COR-L47 (cell line): ENCODE measurements at places on chromosomes 16 and 17.

DNA sequence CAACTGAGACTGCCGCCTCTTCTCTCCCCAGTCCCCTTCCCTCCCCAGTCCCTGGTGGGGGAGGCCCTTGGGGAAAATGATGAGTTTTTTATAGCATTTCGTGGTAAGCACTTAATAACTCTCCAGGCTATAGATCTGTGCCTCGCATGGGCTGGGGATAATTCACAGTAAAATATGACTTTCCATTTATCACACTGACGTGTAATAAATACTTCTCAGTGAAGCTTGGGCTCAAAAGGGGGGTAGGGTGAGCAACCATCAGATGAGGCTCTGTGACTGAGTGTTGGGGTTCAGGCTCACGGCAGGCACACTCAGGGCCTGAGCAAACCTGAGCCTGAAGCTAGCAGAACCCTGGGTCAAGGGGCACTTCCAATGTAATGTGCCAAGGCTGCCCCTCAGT, 101.6 kb downstream of the CCT6B start:
- no peak for DNase-seq

GRCh38 chr16:50209546-50210265, 56.6 kb downstream of the TENT4B start:
- DNase-seq, result no peak

- DNase-seq, result peak; percentile 35
Observed at GRCh38 chr17:7329997-7330637, 982 bp upstream of the NEURL4 start.

DNA sequence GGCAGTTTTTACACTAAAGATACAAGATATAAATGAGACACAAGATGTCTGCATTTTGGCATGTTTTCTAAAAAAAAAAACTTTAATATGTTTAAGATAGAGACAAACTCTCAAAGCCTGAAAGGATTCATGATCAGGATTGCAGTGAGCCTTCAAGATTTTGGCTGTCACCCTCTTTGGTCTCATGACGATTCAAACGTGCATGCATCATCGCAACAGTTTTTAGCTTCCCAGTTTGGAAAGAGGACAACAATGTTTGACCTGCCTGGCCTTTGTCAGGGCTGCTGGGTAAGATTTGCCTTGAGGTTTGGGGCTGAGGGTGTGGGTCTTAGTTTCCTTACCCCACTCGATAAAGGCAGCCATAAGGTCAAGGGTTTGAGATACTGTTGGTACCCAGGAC, 134.1 kb downstream of the RGS9 start:
- DNase-seq, result no peak

DNA sequence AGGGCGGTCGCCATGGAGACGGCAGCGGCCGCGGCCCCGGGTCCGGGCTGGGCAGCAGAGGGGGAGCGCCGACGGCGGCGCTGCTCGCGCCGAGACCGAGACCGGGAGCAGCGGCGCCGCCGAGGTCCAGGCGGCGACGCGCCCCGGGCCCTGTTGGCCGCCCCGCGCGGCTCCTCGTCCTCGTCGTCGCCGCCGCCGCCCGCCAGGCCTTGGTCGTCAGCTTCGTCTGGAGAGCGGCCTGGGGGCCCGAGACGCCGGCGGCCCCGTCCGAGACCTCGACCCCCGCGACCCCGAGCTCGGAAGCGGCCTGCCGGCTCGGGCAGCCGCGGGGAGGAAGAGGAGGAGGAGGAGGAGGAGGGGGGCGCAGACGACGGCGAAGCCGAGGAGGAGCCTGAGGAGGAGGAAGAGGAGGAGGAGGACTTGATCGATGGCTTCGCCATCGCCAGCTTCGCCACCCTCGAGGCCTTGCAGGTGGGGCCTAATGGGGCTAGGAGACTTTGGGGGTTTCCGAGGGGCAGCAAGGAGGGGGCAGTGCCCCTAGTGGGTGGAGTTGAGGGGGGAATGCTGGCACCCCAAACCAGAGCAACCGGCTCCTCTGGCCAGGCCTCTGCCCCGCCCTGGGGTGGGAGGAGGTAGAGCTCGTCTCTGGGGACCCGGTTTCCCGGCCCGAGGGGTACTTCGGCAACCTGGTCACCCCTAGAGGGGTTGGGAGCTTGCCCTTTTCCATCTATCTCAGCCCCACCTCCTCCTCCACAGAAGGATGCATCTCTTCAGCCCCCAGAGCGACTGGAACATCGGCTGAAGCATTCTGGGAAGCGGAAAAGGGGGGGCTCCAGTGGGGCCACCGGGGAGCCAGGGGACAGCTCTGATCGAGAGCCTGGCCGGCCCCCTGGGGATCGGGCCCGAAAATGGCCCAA, 1.5 kb downstream of the FBRS start:
- no peak for DNase-seq

DNA sequence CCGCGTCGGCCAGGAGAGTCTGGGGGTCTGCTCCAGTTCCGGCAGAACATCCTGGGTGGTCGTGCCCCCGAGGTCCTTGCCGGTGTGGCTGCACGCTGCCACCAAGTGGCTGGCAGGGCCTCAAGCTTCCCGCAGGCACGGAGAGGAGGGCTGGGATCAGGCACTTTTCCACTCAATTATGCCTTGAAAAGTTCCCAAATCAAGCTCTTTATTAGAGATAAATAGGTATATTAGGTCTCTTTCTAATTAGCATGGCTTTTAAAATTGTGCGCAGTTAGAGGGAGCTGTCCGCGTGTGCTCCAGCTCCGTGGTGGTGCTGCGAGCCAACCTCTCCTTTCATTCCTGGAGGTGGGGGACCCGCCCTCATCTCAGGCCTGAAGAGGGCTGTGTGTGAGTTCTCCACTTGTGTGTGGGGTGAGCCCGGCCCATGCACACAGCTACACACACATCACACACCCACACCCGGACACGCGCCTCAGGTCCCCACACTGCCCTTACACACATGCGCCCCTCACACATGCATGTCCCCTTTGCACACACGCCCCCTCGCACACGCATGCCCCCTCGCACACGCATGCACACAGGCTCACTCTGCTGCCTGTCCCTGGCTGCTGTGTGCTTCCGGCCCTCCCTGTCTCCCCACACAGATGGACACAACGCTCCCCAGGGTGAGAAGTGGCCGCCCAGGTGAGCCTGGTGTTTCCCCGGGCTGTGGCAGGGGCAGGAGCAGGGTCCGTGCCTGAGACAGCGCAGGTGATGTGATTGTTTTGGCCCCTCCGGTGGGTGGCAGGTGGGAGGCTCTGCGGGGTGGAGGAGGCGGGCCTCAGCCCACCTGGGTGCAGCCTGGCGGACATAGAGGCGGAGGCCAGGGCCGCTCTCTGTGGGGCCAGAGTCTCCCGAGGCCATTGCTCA, 28.8 kb downstream of the CACNA1H start:
- DNase-seq, result no peak

DNA sequence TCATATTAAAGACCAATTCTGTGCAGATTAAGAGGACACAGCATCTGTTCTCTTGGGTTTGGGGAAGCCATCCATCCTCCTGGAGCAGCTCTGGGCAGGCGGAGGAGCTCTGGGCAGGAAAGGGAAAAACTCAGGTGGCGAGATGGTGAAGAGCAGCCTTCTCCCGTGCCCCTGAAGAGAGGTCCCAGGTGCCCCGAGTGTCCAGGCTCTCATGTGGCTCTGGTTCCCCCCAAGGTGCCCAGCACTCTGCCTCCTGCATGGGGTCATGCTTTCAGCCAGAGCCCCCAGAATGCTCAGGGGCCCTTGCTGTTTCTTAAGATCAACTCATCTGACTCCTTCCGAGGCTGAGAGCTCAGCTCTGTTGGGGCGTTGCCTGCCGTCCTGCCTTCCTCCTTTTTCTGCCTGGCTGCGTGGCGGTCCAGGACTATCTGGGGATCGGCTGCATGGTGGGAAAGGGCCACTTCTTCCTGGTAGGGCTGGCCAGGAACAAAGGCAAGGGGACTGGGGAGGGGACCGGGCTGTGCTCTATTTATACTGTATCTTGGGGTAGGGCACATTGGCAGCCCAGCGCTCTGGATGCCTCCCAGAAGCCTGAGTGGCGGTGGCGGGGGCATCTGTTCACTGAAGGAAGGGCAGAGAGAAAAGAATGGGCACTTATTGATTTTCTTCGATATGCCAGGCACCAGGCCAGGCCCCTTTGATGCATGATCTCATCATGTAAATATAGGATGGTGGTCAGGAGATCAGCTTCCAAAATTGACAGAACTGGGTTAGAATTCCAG, 103.2 kb upstream of the SDK2 start:
- DNase-seq, result peak; percentile 73

- no peak for DNase-seq
Observed at GRCh38 chr17:58402047-58402446, 15.3 kb downstream of the RNF43 start.

DNA sequence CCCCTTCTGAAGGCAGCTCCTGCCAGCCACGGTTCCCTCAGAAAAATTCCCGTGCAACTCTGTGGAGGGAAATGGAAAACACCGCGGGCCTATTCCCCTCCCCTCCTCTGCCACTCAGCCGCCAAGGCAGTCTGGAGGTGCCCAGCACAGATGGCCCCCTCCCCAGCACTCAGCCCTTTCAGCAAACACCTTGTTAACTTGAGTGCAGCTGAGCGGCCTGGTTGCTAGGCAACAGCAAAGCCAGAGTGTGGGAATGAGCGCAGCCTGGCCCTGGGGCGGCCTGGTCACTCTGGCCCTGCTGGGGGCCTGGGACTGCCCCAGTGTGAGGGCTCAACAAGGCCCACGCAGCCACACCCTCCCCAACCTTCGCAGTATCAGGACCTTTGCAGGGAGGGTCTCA, 32.8 kb downstream of the CACNA1G start:
- DNase-seq, result peak; percentile 71

DNA sequence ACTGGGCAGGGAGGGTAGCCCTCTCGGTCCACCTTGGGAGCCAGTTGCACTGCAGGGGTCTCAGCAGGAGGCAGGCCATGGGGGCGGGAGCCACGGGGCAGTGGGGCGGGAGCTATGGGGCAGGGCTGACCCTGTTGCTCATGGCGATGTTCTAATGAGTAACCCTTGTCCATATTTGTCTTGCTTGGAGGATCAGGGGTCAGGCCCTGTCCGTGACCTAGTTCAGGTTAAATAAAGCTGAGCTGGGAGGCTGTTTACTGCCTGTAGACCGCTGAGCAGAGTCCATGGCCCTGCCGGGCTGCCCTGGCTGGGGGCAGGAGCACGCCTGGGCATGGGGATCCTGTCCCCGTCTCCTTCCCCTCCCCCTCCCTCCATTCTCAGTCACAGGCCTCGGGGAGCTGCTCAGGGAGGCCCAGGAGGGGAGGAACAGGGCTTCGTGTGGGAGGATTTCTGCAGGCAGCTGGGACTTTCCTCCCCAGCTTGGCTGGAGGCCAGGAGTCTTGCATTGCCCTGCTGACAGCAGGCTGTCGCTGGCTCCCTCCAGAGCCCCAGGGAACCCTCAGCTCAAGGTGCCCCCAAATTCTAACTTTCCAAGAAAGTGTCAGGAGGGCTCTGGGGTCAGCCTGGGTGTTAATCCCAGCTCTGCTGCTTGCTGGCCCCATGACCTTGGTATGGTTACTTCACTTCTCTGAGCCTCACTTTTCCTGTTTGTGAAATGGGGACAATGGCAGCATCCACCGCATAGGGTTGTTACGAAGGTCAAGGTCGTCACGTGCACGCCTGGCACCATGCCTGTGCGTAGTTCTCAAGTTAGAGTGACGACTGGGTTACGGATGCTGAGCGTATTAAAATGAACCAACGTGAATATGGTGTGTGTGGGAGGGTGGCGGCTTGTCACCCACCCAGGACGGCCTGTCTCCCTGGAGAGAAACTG, 6.1 kb upstream of the SERPINF2 start:
- DNase-seq, result no peak

DNA sequence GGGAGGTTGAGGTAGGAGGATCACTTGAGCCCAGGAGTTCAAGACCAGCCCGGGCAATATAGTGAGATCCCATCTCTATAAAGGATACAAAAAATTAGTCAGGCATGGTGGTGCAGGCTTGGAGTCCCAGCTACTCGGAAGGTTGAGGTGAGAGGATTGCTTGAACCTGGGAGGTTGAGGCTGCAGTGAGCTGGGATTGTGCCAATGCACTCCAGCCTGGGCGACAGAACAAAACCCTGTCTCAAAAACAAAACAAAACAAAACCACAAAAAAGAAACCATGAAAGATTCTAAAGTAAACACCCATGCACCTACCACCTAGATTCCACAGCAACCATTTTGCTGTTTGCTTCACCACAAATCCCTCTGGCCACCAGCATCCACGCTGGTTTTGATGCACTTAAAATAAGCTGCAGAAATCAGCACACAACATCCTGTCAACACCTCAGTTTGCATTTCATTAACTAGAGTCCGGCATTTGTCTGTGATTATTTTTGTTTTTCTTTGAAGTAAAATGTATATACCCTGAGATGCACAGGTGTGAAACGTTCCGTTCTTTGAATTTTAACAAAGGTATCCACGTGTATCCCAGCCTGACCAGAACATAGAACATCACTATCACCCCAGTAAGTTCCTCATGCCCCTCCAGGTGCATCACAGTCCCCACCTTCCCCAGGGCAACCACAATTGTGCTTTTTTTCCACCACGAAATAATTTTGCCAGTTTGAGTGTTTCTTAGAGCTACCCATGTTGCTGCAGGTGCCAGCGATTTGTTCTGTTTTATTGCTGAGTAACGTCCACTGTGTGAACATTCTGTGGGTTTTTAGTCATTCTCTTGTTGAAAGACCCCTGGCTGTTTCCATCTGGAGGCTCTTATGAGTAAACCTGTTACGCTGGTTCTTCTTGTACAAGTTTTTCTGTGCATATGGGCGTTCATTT, 191.5 kb downstream of the SEC14L1 start:
- DNase-seq, result no peak

GRCh38 chr17:81510785-81511553, 1.6 kb downstream of the ACTG1 start:
- DNase-seq, result no peak

DNA sequence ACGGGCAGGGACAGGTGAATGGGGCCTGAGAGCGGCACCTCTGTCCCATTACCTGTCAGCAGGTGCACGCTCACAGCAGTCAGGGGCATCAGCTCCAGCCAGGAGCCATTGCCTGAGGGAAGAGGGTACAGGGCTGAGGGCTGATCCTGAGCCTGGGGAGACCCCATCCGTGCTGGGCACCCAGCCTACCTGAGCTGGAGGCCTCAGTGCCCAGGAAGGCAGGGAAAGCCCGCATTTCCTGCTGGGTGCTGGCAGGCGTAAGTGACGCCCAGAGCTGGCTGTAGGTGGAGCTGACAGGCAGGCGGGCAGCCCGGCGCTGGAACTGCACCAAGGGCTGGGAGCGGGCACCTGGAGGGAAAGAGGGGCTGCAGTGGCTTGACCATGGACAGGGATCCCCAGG, 7.4 kb downstream of the FAM171A2 start:
- no peak for DNase-seq

DNA sequence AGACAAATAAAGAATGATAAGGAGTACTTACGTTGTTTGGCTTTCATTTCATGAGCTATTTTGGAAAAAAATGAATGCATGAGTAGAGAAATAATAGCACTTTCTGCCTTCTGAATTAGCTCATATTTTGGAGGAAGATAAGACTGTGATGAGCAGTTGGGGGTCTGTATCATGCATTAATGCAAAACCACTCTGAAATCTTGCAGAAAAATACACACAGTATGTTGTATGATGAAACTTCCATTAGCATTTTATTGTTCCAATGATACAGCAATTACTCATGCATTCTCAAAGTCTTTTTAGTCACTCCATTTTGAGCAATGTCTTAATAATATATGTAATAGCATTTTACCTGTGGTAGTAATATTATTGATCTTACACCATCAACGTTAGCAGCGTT, 571.0 kb downstream of the CDH8 start:
- DNase-seq, result no peak

GRCh38 chr17:58913971-58914769, 158.5 kb downstream of the PPM1E start:
- DNase-seq, result no peak

- DNase-seq, result no peak
Observed at GRCh38 chr16:62583414-62583813, 547.2 kb upstream of the CDH8 start.

- no peak for DNase-seq
Observed at GRCh38 chr16:5510819-5511370, 413.3 kb upstream of the EEF2KMT start.
